Stimulated activated CD4-positive, alpha-beta T cell treated with anti-CD3 and anti-CD28 coated beads, Interleukin-1b, Interleukin-23, amount 100 ng/mL, for 1 hour (primary cell): ENCODE measurements at places on chromosomes 5 and 9.

DNA sequence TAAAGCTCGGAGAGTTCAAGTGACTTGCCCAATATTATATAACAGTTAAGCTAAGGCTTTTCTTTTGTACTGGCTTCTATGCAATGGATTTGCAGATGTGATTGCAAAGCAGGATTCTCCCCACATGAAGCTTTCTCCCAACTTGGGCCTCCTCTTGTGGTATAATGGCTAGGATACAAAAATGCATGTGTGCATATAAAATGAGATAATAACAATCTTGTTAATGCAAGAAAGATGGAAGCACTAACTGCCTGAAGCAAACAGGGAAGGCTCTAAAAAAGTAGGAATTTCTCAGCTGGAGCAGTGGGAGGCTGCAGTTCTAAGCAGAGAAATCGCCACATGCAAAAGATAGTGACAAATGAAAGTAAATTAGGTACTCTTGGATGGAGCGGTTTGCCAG lies 444.2 kb upstream of the RIOK2 start:
- DNase-seq: no peak

- no peak for DNase-seq
Observed at GRCh38 chr9:114246558-114246957, 76.3 kb upstream of the ORM1 start.

DNA sequence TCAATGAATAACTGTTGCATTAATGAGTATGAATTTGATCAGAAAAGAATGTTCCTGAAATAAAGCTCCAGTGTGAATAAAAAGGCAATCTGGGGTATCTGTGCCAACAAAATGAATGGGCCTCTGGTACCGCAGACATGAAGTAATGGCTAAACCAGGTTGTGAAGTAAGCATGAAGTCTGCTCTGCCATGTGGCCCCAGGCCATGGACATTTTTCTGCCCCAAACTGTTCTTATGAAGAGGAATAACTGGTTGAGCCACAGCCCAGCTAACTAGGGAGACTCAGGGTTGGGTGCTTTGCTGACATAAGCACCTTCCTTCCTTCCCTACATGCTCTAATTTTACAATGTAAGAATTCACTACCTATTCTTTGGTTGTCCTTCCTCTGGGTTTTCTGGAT lies 147.4 kb upstream of the LRRTM2 start:
- DNase-seq: no peak

DNA sequence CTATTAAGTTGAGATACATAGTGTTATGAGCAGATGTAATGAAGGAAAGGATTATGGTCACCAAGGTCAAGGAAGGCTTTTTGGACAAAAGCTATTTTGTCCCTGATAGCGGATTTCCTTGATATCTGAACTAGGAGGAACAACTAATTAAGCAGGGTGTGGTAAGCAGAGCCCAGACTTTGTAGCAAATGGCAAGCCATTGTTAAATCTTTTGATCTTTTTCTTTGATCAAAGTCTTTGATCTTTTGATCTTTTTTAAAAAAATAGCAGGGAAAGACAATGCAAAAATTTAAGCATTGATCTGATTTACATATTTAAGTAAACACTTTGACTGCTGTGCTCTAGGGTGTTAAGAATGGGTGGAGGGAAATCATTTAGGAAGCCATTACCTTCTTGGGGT lies 1242.0 kb downstream of the MAT2B start:
- DNase-seq: no peak

DNA sequence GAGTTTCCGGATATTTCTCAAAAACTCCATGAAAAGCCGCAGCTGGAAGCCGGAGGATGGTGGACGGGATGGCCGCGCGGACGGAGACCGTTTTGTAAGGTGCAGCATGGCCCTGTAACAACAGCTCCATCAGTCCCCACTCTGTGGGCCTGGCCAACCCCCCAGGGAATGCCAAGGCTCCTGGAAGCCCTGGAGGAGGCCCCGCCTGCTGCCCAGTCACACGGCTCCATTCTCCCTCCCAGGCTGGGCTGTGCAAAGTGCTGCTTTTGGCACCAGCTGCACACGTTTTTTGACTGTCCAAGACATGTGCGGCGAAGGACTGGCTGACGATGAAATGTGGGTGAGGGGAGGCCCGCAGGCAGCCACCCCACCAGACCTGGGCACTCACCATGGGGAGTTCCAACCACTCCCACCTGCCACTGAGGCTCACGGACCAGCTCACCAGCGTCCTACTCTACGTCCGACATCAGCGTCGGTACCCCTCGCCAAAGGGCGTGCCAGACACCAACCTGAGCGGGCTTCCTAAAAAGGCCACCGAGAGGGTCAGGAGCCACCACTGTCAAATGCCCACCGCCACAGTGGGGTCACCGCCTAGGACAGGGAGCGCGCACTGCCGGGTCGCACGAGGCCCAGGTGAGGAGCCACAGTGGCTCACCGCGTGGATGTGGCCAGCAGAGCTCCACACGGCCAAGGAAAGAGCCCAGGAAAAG lies 27.3 kb downstream of the PNPLA7 start:
- no peak for DNase-seq
